Liver (tissue), 10 donors: ENCODE measurements at places on chromosomes 4 and X. TPM values are rescaled to one million over a fixed set of nuclear protein-coding genes. Genes with fewer than 3 reads are reported as not detected.

DNA sequence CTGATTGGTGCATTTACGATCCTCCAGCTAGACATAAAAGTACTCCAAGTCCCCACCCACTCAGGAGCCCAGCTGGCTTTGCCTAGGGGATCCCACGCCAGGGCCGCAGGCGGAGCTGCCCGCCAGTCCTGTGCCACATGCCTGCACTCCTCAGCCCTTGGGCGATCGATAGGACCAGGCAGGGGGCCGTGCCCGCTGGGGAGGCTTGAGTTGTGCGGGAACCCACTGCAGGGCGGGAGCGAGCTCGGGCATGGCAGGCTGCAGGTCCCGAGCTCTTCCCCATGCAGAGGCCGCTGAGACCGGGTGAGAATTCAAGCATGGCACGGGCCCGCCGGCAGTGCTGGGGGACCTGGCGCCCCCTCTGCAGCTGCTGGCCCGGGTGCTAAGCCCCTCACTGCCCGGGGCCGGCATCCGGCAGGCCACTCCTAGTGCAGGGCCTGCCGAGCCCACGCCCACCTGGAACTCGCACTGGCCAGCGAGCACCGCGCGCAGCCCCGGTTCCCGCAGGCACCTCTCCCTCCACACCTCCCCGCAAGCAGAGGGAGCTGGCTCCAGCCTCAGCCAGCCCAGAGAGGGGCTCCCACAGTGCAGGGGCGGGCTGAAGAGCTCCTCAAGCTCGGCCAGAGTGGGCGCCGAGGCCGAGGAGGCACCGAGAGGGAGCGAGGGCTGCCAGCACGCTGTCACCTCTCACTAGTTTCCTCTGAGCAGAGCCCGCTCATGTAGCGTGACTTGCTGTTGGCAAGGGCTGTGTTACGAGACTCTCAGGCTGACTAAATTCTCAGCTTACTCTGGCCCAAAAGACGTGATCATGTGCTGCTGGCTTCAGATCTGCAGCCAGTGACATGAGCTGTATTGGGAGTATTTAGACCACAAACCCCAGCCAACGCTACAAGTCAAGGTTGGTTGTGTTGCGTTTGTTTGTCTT is 87.5 kb downstream of the TRAPPC11 start:
- no peaks in the 10 kb centered on the region for H3K4me1 ChIP-seq
- no peak overlapping the region for H3K4me3 ChIP-seq
- DNase-seq: no peak
- H3K27ac ChIP-seq: no peak overlapping the region
- no peaks in the 10 kb centered on the region for H3K27me3 ChIP-seq

Gene SUPT20HL1
- not detected for total RNA-seq

- H3K4me1 ChIP-seq: no peaks in the 10 kb centered on the region
- DNase-seq: no peak
- H3K27me3 ChIP-seq: no peaks in the 10 kb centered on the region
- no peaks in the 10 kb centered on the region for H3K36me3 ChIP-seq
- no peak overlapping the region for H3K4me3 ChIP-seq
These were observed 270.4 kb upstream of the LCORL start for GRCh38 chr4:18291981-18292380.

DNA sequence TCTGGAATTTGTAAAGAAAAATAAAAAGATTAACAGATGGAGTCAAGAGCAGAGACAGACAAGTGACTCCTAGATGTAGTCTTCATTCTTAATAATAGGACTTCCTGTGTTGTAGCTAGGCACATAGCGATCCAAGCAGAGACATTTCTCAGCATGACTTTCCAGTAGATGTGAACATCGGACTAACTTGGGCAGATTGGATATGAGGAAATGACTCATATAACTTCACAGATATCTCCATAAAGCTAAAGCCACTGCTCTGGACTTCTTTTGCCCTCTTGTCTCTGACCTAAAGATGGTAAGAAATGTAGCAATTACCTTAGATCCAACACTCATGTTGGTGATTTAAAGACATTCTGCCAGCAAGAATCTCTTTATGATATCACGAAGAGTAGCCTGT is 131.7 kb downstream of the EPHA5 start:
- no peak for DNase-seq
- H3K27me3 ChIP-seq: no peaks in the 10 kb centered on the region
- no peak overlapping the region for H3K27ac ChIP-seq
- no peak overlapping the region for H3K4me3 ChIP-seq

Gene ZFYVE28
- total RNA-seq: 2.3 TPM

Gene LAGE3
- 8.5 TPM for total RNA-seq

- H3K27me3 ChIP-seq: no peaks in the 10 kb centered on the region
- no peak overlapping the region for H3K4me3 ChIP-seq
- H3K4me1 ChIP-seq: no peaks in the 10 kb centered on the region
- no peak for DNase-seq
- no peaks in the 10 kb centered on the region for H3K36me3 ChIP-seq
These were observed 17.1 kb upstream of the BEX4 start for GRCh38 chrX:103197721-103198306.

Gene TXK
- 1.2 TPM for total RNA-seq

DNA sequence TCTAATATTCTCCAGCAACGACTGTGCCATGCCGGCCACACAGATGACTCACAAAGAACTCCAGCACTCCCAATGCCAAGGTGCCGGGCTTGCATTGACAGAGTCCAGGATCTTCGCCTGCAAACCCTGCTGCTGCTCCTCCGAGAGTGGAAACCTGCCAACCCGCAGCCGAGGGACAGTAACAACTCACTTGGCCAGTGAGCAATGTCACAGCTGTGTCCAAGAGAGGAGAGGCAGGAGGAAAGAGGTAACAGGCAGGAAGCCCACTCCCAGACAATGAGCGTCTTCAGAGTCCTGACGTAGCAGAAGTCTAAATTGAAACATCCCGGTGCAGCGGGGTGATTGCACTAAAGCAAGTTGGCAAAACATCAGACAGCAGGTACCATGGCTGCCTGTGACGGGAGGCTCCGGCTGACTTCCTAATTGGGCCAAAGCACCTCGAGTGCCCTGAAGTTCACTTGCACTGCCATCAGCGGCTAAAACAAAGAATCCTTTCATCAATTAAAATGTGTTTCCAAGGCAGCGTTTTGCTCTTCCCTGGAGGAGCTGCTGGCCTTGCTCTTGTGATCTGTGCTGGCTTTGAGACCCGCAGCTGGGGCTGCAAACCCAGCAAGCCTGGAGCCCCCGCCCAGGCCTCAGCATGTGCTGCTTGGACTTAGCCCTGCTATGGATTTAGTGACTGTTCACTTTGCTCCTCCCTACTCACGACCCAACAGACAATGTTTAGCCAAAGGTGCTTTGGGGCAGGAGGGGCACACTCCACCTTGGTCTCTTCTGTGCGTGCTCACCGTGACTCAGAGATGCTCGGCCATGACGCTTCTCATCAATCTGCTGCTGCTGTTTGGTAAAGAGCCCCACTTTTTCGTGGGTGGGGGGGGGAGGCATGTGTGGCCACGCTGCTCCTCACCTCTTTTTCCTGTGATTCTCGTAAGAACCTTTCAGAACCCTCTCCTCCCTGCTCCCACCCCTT is 36.5 kb downstream of the DCTD start:
- peaks cover 6% of the 10 kb centered on the region for H3K4me1 ChIP-seq
- H3K27me3 ChIP-seq: no peaks in the 10 kb centered on the region
- no peak for DNase-seq
- peaks cover 11% of the 10 kb centered on the region for H3K36me3 ChIP-seq
- no peak overlapping the region for H3K27ac ChIP-seq
- no peak overlapping the region for H3K4me3 ChIP-seq

DNA sequence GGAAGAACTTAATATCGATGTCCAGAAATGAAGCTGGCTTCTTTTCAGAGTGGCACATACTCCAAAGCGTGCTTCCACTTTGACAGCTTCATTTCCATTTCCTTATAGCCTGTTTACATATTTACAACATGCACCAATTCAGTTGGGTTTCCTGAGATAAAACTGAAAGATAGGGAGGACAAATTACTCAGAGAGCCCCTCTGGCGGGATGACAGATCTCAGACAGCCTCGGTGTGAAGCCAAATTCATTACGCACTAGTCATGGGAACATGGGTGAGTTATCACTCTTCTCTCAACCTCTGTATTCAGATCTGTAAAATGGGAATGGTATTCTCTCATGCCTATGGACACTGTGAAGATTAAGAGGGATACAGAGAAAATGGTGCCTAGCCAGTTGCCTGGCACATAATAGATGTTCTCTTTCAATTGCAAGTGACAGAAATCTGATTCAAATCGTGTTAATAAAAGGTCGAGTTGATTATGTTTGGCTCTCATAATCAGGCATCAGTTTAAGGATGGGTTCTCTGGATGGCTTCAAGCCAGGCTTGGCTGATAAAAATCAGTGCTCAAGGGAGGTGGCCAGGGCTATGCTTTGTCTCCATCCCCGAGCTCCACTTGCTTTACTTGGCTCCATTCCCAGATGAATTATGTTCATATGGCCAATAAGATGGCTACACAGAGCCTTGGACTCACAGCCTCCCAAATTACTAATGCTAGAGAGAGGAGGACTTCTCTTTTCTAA is 132.2 kb upstream of the C1QTNF7 start:
- DNase-seq: no peak
- no peaks in the 10 kb centered on the region for H3K27me3 ChIP-seq
- no peaks in the 10 kb centered on the region for H3K4me1 ChIP-seq
- no peak overlapping the region for H3K27ac ChIP-seq

DNA sequence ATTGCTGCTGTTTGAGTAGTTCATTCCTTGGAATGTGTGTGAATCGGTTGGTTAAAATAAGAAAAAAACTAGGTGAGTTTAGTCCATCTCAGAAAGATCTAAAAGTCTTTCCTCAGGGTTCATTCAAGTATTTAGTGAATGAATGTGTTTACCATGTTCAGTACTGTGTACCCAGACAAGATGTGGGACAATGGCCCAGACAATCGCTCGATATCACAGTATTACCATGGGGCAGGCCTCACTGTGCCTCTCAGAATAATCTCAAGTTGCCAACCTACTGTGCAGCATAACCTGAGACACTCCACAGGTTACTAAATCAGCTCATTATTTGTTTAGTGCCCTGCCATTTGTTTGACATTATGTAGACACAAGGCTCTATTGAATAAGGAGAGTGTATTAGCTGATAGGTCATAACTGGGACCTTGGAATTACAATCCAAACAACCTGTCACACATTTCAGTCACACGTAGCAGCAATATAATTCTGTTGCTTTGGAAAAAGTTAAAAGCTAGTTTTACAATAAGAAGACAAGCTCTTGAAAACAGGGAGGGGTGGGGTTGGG is 24.9 kb upstream of the AMOT start:
- H3K27me3 ChIP-seq: no peaks in the 10 kb centered on the region
- no peak overlapping the region for H3K27ac ChIP-seq
- H3K4me3 ChIP-seq: no peak overlapping the region

Gene PWWP3B
- total RNA-seq: 2.2 TPM

DNA sequence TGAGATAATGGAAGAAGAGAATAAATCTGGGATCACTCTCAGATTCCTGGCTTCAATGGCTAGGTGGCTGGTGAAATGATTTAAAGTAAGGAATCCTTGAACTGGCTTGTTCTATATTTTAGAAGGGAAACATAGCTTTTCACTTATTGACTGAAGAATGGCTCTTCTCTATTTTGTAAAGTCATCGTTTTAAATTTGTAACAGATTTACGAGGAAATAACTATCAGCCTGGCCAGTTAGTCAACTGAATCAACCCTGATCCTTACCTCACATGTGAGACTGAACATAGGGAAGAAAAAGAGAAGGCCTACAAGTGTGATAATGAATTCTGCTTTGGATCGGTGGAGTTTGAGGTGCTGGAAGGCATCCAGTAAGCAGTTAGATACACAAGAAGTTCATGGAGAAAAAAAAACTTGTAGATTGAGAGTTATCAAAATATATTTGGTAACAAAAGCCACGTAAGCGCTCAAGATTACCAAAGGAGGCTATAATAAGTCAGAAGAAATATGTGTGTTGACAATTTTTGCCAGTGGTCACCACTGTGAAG is 12.0 kb downstream of the AREG start:
- no peaks in the 10 kb centered on the region for H3K36me3 ChIP-seq
- no peaks in the 10 kb centered on the region for H3K27me3 ChIP-seq
- no peaks in the 10 kb centered on the region for H3K4me1 ChIP-seq

DNA sequence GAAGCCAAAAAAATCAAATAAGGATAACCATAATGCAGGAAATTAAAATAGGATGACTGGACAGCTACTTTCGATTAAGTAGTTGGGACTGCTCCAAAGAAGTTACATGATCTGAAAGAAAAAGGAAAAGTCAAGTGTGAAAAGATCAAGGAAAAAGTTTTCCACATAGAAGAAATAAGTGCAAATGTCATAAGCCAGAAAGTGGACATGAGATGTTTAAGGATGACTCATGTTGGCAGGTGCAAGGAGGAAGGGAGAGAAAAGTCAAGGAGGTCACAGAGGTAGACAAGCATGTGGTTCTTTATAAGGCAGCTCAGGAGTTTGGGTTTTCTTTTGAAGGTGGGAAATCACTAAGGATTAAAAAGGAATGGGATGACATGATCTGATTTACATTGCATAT is 89.8 kb upstream of the GPRIN3 start:
- no peak overlapping the region for H3K4me3 ChIP-seq
- H3K4me1 ChIP-seq: no peaks in the 10 kb centered on the region
- no peaks in the 10 kb centered on the region for H3K36me3 ChIP-seq
- no peaks in the 10 kb centered on the region for H3K27me3 ChIP-seq
- H3K27ac ChIP-seq: no peak overlapping the region

- H3K4me3 ChIP-seq: no peak overlapping the region
- H3K4me1 ChIP-seq: peaks cover 3% of the 10 kb centered on the region
- DNase-seq: no peak
- H3K27me3 ChIP-seq: no peaks in the 10 kb centered on the region
- H3K27ac ChIP-seq: no peak overlapping the region
These were observed 4.6 kb upstream of the ANTXR2 start for GRCh38 chr4:80077639-80078038.

DNA sequence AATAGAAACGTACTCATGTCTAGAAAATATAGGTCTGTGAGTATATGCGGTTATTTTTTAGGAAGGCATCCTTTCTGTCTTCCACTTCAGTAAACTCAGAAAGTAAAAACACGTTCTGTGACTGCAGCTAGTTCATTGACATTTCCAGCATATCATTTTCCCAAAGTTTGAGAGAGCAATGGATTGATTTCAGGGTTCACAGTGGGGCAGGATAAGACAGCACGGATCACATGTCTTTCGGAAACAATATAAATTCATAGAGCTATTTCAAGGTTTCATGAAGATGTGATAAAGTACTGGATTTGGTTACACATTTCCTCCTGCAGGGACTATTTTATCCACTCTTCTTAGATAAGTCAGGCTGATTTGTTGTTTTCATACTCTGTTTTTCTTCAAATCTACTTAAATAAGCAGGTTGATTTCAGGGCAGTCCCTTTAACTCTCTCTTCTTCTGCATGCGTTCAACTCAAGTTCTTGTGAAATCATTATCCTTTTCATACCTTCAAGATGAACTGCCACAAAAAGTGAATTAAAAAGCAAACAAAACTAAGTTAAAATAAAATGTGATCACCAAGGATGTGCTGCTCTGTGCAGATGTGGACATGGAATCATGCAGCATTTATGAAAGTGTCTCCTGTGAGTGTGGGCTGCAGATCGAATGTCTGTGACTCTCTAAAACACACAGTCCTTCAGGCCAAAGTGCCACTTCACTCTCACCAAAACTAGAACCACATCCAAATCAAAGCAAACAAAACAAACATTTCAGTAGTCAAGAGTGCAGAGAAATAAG is 187.7 kb downstream of the UNC5C start:
- no peaks in the 10 kb centered on the region for H3K4me1 ChIP-seq
- no peaks in the 10 kb centered on the region for H3K27me3 ChIP-seq
- no peak for DNase-seq
- H3K36me3 ChIP-seq: no peaks in the 10 kb centered on the region
- no peak overlapping the region for H3K27ac ChIP-seq

- H3K4me1 ChIP-seq: peaks cover 23% of the 10 kb centered on the region
- H3K27ac ChIP-seq: no peak overlapping the region
These were observed 2.0 kb downstream of the ELK1 start for GRCh38 chrX:47648376-47648775.

Gene KLHL34
- total RNA-seq: 0.14 TPM
